Endothelial cell (in vitro differentiated cells): ENCODE measurements at places on chromosomes 3 and 15.

DNA sequence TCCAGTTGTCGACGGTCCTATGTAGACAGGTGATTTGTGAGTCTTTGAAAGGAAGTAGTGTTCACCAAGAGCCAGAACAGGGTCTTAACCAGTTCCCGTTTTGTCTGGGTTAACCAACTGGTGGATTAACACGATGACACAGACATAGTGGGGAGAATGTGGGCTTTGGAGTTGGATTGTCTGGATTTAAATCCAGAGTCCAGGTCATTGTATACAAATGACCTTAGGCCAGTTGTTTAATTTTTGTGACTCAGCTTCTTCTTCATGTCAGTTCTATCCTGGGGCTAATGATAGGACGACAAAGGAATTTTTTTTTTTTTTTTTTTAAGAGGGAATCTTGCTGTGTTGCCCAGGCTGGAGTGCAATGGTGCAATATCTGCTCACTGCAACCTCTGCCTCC, 126.7 kb downstream of the LPP start:
- no peak for DNase-seq

DNA sequence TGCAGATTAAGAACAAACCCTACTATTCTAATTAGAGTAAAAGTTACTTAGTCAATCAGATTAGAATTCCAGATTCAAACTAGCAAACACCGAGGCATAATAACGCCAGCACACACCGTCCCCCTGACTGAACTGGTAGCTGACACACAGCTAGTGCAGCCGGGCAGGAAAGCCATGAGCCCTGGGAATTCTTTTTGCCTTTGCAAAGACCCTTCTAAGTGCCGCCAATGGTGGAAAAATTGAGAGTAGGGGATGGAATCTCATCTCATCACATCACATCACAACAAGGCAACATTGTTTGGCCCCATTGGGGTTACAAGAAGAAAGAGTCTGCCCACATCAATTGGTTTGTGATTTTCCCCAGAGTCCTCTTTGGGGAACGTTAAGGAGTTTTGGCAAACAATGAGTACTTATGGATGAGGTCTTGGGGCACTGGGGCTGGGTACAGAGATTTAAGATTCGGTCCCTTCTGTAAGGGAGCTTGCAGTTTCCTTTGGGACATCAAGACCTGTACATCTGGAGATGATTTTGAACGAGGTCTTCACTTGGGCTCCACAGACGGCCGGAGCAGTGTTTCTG, 120.4 kb upstream of the MEF2A start:
- no peak for DNase-seq

- no peak for DNase-seq
Measured at GRCh38 chr3:160649596-160649995, 27.4 kb upstream of the ARL14 start.

- DNase-seq = no peak
Measured at GRCh38 chr3:48047841-48048464, 31.7 kb upstream of the MAP4 start.

DNA sequence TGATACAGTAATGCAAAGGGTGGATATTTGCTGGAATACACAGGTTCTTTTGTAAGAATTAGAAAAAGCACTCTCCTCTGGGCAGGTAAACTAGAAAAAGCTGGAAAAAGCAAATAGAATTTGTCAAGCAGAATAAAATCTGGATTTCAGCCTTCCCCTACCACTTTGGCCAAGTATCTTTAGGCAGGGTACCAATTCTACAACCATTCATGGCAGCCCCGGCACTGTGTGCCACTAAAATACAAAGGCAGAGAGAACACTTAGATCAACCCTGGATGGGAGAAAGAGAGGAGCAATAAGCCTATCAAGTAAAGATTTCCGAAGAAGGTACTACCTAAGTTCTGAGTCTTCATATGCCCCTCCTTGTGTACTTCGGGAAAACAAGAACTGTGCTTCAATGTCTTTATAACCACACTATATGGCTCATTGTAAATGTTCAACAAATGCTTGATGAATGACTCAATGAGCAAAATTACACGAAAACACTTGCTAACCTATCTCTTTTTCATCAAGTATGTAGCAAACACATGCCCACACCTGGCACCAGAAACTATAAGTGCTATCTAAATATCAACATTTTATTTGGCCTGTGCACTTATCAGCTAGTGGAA, 20.8 kb downstream of the STAG1 start:
- no peak for DNase-seq

- no peak for DNase-seq
Measured at GRCh38 chr3:157738441-157738840, 235.2 kb upstream of the VEPH1 start.

DNA sequence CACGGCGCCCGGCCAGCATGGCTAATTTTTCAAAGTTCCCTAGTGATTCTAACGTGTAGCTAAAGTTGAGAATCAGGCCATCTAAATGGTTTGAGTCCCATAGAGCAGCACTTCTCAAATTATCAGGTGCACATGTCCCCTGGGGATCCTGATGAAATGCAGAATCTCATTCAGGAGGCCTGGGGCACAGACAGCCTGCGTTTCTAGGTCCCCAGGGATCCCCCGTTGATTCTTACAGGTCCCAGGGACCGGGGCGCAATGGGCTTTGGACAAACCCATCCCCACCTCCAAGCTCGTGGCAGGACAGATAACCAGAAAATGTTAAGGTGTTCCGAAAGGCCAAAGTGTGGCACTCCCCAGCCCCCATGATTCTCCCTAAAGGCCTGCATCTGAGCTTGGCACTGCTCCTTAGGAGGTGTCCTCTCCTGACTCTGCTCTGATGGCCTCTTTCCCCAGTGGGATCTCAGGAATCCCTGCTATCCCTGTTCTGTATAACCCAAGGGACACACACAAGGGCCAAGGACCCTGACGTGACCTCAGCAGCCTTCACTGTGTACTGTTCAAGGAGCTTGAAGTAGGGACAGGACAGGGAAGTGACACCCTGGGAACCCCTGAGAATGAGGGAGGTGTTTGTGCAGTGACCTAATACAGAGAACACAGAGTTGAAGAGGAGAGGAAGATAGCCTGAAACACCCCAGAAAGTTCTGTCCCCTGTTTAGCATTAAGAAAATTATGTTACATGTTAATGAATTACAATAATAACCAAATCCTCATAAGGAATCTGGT, 8.0 kb downstream of the LRRK1 start:
- DNase-seq = no peak

- no peak for DNase-seq
Measured at GRCh38 chr15:61634837-61635236, 405.7 kb upstream of the RORA start.
